ENCODE measurements at places on chromosomes 6 and 20.

- DNase-seq: no peak
These were observed 4.4 kb upstream of the RAET1L start for GRCh38 chr6:150029749-150030148.

GRCh38 chr6:29679962-29680361 lies 990 bp downstream of the ZFP57 start:
- no peak for DNase-seq

GRCh38 chr6:138109042-138109997 lies 2.1 kb upstream of the PERP start:
- DNase-seq: peak; percentile 64

DNA sequence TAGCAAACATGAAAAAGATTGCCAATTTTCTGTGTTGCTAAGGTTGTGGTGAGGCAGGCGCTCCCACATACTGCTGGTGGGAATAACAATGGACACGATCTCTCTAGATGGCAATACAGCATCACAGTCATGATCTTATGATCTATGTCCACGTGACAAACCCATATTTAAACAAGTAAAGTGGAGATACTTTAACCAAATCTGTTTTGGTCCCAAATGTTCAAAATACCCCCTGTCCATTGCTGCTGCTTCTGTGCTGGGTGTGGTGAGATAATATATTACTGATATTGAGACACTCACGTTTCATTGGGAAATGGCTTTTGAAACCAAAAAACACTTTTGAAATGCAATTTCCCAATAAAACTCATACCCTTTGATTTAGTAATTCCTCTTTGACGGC lies 23.0 kb downstream of the SIRPD start:
- no peak for DNase-seq

- DNase-seq: peak; percentile 13
These were observed 27.8 kb downstream of the PRSS16 start for GRCh38 chr6:27275025-27275956.

GRCh38 chr20:7859356-7859802 lies 80.9 kb downstream of the HAO1 start:
- no peak for DNase-seq

GRCh38 chr20:40491009-40491590 lies 197.9 kb downstream of the MAFB start:
- no peak for DNase-seq

GRCh38 chr6:13653296-13653695 lies 38.2 kb downstream of the NOL7 start:
- no peak for DNase-seq

DNA sequence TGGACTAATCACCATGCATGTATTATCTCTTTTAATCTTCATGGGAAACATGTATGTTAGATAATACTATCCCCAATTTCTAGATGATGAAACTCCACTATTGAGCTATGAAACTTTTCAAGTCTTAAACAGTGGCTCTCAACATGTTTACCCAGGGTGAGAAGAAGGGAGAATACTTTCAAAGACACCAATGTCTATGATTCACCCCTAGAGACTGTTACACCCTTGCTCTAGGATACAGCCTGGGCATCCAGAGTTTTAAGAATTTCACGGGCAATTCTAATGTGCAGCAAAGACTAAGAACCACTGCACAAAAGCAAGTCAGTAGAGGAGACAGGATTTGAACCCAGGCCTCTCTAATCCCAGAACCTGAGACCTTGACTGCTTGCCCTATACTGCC lies 47.8 kb downstream of the GFOD1 start:
- no peak for DNase-seq

- DNase-seq: no peak
These were observed 97.5 kb downstream of the DLL1 start for GRCh38 chr6:170193326-170193821.

GRCh38 chr6:159427771-159428170 lies 258.6 kb downstream of the FNDC1 start:
- no peak for DNase-seq

DNA sequence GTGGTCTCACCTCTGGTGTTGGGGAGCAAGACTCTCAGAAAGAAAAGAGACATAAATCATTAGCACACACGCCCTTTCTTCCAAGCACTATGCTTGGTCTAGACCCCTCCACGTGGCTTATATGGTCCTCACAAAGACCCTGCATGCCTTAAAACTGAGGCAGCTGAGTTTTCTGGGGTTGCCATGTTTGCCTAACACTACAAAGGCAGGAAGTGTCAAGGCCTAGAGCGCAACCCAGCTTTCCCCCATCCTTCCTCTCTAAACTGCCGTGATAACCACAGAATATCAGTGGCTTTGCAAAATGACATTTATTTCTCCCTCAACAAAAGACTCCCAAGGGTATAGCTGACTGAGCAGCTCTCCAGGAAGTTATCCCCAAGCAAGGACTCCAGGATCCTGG lies 146.5 kb upstream of the TOP1 start:
- DNase-seq: no peak

- DNase-seq: no peak
These were observed 53.0 kb upstream of the ANKEF1 start for GRCh38 chr20:9981829-9982228.

DNA sequence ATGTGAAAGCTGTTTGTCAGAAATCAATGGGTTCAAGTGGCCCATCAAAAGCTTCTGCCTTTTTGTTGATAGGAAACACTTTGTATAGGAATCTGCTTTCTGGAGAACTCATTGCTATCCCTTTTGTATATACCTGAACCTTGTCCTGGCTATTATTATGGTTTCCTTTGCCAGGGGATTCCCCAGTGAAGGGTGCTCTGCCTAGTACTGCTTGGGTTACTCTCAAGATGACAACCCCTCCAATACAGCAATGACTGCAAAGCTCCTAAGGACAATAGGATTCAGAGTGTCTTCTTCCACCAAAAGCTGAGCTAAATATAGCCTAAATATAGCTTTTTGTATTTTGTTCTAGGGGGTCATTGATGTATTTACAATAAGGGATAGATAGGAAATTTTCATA lies 54.0 kb upstream of the PTPRK start:
- no peak for DNase-seq

DNA sequence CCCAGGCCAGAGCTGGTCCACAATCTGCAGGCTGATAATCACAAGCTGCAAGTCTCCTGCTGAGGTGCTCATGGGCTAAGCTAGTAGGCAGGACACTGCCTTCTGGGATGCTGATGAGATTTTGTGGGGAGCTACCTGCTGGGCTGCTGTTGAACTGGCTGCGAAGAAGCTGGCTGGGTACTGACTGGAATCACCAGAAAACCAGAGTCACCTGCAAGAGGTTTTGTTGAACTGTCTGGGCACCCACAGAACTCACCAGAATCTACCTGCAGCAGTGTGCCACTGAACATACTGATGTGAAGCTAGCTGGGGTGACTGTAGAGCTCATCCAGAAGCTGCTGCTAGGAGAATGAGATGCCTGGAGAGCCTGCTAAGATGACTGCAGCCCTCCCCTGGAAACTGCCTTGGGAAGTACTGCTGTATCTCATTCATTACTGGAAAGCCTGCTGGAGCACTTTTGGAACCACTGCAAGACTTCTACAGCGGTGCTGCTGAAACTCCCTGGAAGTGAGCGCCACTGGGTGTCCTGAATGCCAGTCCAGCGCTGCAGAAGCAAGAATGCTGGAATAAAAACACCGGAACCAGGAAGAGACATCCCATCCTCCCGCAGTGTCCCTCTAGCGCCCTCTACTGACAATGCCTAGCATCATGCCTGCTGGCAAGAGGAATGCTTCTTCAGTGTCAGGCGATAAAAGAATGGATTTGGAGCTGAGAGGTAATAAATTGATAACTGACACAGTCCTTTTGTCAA lies 64.9 kb upstream of the ARHGAP18 start:
- peak; percentile 8 for DNase-seq

GRCh38 chr20:9200196-9200595 lies 131.3 kb downstream of the PLCB4 start:
- no peak for DNase-seq

GRCh38 chr6:107540465-107540857 lies 50.5 kb downstream of the SOBP start:
- DNase-seq: no peak

DNA sequence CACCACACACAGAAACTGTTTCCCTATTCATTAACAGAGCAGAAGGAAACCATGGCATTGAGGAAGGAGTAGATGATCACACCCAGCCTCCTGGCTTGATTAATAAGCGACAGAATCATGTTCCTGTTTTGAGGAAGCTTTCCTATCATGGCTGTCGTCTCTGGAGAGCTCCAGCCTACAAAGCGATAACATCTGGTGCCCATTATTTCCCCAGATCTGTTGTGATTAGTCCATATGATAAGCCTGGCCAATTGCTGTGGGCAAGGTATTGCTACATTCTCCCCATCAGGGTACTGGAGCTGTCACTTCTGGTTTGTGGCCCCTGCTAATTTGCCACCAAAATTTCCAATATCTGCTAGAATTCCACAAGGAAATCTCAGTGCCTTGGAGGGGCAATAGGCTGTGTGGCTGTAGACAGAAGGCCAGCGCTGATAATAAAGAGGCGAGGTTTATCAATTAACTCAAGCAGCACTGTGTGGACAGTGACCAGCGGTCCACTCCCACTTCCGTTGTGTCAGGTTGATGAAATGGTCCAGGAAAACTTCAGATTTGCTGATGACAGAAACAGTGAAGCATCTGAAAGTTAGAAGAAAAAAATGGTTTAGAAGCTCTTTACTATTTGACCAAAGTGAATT lies 66.4 kb downstream of the OLIG3 start:
- DNase-seq: no peak

DNA sequence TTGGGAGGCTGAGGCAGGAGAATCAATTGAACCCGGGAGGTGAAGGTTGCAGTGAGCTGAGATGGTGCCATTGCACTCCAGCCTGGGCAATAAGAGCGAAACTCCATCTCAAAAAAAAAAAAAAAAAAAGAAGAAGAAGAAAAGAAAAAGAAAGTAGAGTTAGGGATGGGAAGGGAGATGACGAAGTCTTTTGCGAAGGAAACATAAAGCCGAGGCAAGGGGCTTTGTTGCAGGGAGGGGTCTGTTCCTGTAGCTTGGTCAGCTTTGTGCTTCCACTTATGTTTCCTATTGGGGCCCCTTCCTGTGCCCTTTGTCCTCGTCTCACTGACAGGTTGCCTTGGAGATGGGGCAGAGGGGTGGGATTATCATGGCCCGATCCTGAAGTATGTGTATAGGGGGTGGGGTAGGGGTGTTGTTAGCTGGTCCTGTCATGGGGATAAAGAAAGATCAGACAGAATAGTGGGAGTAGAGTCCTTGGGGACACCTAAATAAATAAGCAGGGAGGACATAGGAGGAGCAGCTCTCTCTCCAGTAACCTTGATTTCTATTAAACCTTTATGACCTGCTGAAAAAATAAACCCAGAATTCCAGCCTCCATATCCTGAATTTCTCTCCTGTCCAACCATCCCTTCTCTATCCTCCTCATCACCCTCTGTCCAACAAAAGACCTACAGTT lies 1.1 kb upstream of the CLIC1 start:
- DNase-seq: no peak

- DNase-seq: no peak
These were observed 36.2 kb upstream of the RNF24 start for GRCh38 chr20:4051413-4052138.

- no peak for DNase-seq
These were observed 160.5 kb downstream of the BACH2 start for GRCh38 chr6:90136176-90136575.

DNA sequence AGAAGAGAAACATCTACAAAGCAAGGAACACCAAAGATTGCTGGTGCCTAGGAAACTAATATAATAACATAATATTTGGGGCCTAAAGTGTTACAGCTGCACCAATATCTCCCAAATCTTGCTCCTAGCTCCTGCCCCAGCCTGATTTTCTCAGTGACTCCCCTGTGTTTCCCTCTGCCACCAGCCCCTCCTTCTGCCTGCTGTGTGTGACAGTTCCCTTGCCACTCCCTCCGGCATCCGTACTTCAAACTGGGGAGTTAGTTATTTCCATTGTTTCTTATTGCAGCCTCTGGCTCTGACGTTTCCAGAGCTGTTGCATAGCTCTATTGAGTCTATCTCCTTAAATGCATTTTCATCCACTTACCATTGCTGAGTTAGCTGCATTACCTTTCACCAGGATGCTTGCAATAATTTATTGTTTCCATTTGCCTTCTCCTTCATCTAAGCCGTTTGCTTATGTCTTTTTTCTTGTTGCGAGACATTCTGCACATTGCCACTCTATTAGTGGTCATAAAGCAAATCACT lies 43.1 kb downstream of the ESR1 start:
- DNase-seq: no peak

DNA sequence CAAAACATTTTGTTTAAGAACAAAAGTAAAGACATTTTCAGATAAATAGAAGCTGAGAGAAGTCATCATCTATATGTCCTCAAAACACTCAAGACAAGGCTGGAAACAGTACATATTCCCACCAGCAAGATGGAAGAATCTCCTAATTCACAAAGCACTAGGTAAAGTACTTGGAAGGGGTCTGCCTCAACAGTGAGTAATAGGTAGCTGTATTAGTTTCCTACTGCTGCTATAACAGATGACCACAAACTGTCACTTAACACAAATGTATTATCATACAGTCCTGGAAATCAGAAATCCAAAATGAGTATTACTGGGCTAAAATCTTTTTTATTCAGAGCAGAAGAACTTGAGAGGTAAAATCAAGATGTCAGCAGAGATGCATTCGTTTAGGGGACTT lies 40.6 kb downstream of the ZKSCAN8 start:
- DNase-seq: no peak

- DNase-seq: no peak
These were observed 4.3 kb upstream of the AKIRIN2 start for GRCh38 chr6:87706187-87706966.

- no peak for DNase-seq
These were observed 26.4 kb downstream of the MAP3K4 start for GRCh38 chr6:161017766-161018564.

GRCh38 chr6:70706491-70707123 lies 38.9 kb downstream of the SMAP1 start:
- no peak for DNase-seq

DNA sequence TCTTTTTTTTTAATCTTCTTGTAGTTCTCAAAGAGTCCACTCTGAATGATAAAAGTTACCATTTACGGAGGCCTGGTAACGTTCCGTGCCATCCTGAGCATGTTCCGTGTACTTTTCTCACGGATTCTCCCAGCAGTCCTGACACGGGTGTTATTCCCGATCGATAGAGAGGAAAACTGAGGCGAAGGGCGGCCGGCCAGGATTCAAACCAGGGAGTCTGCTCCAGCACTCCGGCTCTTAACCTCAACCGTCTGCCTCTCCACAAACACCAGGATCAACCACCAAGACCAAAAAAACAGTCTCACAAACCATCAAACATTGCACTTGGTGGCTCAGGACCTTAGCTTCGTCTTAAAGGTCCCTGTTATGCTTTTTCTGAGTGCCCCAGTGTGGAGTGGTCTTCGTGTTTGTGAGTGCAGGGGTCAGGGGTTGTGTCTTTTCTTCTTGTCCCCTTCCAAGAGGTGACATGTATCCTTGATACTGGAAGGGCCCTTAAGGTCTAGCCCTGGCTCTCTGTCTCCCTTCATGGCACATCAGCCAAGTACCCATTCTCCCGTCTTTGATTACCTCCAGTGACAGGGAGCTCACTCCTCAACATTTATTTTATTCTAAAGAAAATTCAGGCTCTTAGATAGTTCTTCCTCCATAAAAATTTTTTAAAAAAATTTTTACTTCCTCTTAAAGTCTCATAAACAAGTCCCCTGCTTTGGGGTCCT lies 35.1 kb downstream of the SRC start:
- no peak for DNase-seq

All from stimulated activated CD8-positive, alpha-beta memory T cell treated with anti-CD3 and anti-CD28 coated beads, Interleukin-4, amount 100 ng/mL, for 24 hours (primary cell).